Type B pancreatic cell (in vitro differentiated cells): ENCODE measurements at places on chromosomes 4 and X. TPM values are rescaled to one million over a fixed set of nuclear protein-coding genes. Genes with fewer than 3 reads are reported as not detected.

Gene SUPT20HL2
- not detected in 2 replicates for total RNA-seq

DNA sequence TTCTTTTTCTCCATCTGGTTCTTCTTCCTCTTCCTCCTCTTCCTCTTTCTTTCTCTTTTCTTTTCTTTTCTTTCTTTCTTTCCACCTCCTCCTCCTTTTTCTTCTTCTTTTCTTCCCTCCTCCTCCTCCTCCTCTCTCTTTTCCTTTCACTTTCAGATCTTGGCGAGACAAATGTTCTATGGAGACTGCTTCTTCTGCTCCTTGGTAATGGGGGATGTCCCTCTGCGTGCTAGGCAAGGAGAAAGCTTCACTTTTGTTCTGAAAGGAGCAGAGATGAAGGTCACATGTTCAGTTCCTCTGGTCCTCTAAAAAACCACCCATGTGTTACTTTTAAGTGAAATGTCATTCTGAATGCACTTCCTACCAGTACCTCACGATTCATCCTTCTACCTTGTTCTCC is 33.2 kb downstream of the NBDY start:
- H3K27ac ChIP-seq: no peak overlapping the region

Gene KDR
- total RNA-seq: 5.7 and 5.9 TPM in 2 replicates

- H3K27ac ChIP-seq: no peak overlapping the region
- no peaks in the 10 kb centered on the region for H3K27me3 ChIP-seq
- H3K4me1 ChIP-seq: peaks cover 3% of the 10 kb centered on the region
- no peak for DNase-seq
- no peaks in the 10 kb centered on the region for H3K36me3 ChIP-seq
Observed at GRCh38 chrX:41014776-41015360, 70.4 kb upstream of the USP9X start.

- H3K27me3 ChIP-seq: no peaks in the 10 kb centered on the region
- no peak for DNase-seq
- no peak overlapping the region for H3K4me3 ChIP-seq
- peaks cover 36% of the 10 kb centered on the region for H3K36me3 ChIP-seq
- H3K4me1 ChIP-seq: no peaks in the 10 kb centered on the region
Observed at GRCh38 chr4:51901363-51901762, 58.4 kb downstream of the DCUN1D4 start.

- DNase-seq: no peak
- H3K4me3 ChIP-seq: peak overlapping the region; percentile 94
- H3K36me3 ChIP-seq: no peaks in the 10 kb centered on the region
- peaks cover 73% of the 10 kb centered on the region for H3K27me3 ChIP-seq
Observed at GRCh38 chr4:121073004-121073435, 685 bp upstream of the NDNF start.

- H3K36me3 ChIP-seq: no peaks in the 10 kb centered on the region
- no peaks in the 10 kb centered on the region for H3K27me3 ChIP-seq
- peak overlapping the region; percentile 95 for H3K27ac ChIP-seq
- peak overlapping the region; percentile 13 for H3K4me3 ChIP-seq
- no peak for DNase-seq
Observed at GRCh38 chrX:22073928-22074327, 41.8 kb downstream of the PHEX start.

- no peak overlapping the region for H3K27ac ChIP-seq
- H3K27me3 ChIP-seq: no peaks in the 10 kb centered on the region
- no peaks in the 10 kb centered on the region for H3K36me3 ChIP-seq
Observed at GRCh38 chrX:16386126-16386525, 218.8 kb downstream of the MAGEB17 start.

Gene ADH1B
- total RNA-seq: 2.2 and 6.1 TPM in 2 replicates

Gene CD99L2
- total RNA-seq: 20.7 and 35.1 TPM in 2 replicates

DNA sequence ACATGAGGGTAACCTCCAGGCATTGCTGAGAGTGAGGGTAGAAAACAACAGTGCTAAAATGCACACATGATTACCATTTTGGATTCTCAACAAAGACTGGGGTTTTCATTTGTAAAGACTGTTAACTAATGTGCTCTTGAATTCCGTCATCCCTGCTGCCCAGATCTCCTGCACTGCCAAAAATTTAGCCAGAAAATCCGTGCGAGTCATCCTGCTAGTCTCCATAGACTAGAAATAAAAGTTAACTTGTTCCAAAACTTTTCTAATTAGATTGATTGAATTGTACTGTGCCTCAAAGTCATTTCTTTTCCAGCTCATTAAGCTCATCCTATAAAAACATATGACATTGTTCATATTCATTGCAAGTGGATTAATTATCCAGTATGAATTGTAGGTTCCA is 99.8 kb downstream of the ARSF start:
- DNase-seq: no peak
- H3K27ac ChIP-seq: no peak overlapping the region
- peaks cover 8% of the 10 kb centered on the region for H3K36me3 ChIP-seq
- H3K4me1 ChIP-seq: peaks cover 29% of the 10 kb centered on the region
- H3K4me3 ChIP-seq: no peak overlapping the region
- peaks cover 21% of the 10 kb centered on the region for H3K27me3 ChIP-seq

DNA sequence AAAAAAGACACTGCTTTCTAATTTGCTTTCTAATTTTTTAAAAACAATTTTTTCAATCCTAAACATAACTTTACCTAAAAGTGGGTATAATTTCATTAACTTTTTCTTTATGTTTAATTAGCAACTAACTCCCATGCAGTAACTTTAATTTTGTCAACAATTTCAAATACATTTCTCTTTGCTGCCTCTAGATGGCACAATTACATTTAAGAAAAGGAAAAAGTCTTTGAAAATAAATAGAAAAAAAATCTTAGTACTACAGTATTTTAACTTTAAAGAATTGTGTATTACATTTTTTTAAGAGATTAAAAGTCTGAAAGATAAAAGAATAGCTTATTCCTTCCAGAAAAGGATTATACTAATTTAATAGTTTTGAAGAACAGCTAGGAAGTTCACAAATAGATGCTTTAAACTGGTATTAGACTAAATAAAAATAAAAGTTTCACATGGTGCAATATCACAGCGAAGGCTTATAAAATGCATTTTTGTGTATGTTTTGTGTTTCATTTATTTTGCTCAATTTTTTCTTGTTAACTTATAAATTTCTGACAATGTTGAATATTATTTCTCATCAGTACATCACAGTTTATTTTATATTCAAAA is 105.1 kb downstream of the ADGRA3 start:
- no peaks in the 10 kb centered on the region for H3K27me3 ChIP-seq
- no peak for DNase-seq
- H3K4me1 ChIP-seq: no peaks in the 10 kb centered on the region
- H3K4me3 ChIP-seq: no peak overlapping the region

DNA sequence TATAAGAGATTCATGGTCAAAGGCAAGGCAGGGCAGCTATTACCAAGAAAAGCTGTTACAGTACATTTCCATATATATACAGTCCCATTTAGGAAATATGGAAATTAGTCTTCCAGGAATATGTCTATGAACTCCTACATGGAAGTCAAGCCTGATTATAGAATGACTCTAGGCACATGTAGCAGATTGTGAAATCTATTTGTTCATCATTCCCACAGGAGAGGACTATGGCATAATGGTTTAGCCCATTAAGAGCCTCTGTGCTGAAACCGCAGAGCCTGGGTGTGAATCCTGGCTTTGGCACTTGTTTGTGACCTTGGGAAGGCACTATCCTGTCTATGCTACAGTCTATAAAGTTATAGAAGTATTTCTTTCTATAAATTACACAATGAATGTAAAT is 764.8 kb downstream of the RAPGEF2 start:
- no peak overlapping the region for H3K4me3 ChIP-seq
- no peaks in the 10 kb centered on the region for H3K36me3 ChIP-seq

Gene ZDHHC15
- total RNA-seq: 2.0 and 3.7 TPM in 2 replicates

GRCh38 chrX:10444204-10444603 is 176.2 kb downstream of the MID1 start:
- H3K4me3 ChIP-seq: no peak overlapping the region
- no peak for DNase-seq
- H3K27ac ChIP-seq: no peak overlapping the region
- H3K36me3 ChIP-seq: peaks cover 9% of the 10 kb centered on the region
